ENCODE measurements at places on chromosomes 1 and 21.

GRCh38 chr1:30662291-30662840 is 61.0 kb downstream of the MATN1 start:
- H3K4me3 ChIP-seq = no peak overlapping the region
- no peak overlapping the region for H3K27ac ChIP-seq
- H3K4me1 ChIP-seq = peaks cover 61% of the 10 kb centered on the region
- peaks cover 14% of the 10 kb centered on the region for H3K27me3 ChIP-seq
- no peak for DNase-seq
- no peaks in the 10 kb centered on the region for H3K36me3 ChIP-seq

DNA sequence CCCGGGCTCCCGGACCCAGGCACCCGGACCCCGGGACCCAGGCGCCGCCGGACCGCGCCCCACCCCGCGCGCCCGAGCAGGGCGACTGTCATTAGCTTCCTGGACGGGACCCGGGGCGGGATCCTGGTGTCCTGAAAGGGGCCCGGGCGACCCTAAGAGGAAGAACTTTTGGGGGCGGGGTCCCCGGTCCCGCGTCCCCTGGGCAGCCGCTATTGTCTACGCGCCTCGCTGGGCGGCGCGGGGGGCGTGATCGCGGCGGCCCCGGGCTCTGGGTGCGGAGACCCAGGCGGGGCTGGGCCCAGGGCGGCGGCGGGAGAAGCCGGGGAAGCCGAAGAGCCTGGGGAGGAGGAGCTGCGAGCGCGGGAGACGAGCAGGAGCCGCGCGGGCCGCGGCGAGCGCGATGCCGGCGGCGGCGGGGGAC is 465 bp downstream of the HUNK start:
- H3K4me3 ChIP-seq = peak overlapping the region; percentile 91
- no peak overlapping the region for H3K27ac ChIP-seq
- H3K27me3 ChIP-seq = peaks cover 12% of the 10 kb centered on the region
- peak; percentile 70 for DNase-seq
- peaks cover 57% of the 10 kb centered on the region for H3K4me1 ChIP-seq

DNA sequence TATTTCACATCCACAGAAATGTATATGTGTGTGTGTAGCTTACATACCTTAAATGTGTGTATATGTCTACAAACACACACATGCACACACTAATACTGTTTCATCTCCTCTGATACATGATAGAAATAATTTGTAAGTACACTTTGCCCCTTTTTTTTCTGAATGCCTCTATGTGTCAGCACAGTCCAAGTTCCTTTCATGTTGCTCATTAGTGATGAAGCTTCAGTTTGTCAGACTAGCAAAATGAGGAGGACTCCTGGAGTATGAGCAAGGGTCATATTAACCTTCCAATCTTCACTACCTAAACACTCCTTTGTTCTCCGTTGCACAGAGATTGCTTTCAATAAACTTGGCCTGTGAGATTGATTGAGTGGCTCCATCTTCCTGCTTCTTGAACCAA is 935.4 kb downstream of the MRPL39 start:
- H3K27me3 ChIP-seq = no peaks in the 10 kb centered on the region
- no peak overlapping the region for H3K27ac ChIP-seq
- H3K36me3 ChIP-seq = no peaks in the 10 kb centered on the region
- no peak overlapping the region for H3K4me3 ChIP-seq

DNA sequence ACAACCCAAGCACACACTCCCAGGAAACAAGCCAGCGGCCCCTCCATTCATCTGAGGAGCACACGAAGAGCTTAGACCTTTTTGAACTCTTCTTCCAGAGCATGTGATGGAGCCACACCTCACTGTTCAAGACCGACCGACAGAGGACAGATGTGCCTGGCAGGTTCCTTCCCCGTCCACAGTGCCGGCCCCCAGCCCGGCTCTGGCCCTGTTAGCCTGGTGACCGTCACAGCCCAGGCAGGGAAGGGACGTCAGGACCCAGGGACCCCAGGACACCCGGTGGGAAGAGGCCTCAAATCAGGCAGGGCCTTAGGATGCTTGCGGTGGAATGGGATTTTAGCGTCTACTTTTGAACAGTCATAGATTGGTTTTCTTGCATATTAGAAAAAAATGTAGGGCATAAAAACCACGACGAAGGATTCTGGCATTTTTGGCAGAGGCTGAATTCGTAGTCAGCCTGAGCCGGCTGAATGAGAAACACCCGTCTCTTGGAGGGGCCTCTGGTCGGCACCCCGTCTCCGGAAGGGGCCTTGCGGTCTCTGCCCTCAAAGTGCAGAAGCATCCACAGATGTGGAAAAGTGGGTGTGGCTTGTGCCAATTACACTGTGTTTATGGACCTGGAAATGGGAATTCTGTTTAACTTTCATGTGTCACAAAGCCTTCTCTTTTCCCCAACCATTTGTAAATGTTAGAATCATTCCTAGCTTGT is 79.3 kb downstream of the SIK1 start:
- DNase-seq = no peak
- H3K27me3 ChIP-seq = peaks cover 13% of the 10 kb centered on the region
- no peak overlapping the region for H3K27ac ChIP-seq
- H3K4me1 ChIP-seq = peaks cover 60% of the 10 kb centered on the region
- H3K36me3 ChIP-seq = no peaks in the 10 kb centered on the region

- H3K27me3 ChIP-seq = peaks cover 14% of the 10 kb centered on the region
- H3K36me3 ChIP-seq = peaks cover 20% of the 10 kb centered on the region
- no peak overlapping the region for H3K4me3 ChIP-seq
- H3K4me1 ChIP-seq = peaks cover 34% of the 10 kb centered on the region
- H3K27ac ChIP-seq = no peak overlapping the region
- DNase-seq = no peak
Observed at GRCh38 chr1:1781526-1781903, 3.2 kb upstream of the NADK start.

DNA sequence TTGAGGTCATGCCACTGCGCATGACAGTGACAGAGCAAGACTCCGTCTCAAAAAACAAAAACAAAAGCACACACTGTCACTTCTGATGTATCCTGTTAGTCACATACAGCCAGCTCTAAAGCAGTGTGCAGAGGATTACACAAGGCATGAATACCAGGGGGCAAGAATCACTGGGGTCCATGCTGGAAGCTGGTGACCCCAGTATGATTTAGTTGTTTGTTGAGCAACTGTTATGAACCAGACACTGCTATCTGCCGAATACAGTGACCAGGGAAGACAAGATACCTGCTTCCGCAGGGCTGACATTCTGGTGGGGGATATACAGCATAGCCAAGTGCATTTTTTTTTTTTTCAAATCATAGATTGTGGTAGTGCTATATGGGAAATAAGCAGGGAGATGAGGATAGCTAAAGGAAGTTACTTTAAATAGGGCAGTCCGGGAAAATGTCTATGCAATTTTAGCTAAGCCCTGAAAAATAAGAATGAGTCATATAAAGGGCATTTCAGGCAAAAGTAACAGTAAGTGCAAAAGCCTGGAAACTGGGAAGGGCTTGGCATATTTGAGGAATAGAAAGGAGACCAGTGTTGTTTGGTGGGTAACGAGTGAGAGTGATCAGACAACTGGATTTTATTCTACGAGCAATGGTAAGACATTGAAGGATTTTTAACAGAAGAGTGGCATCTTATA is 69.7 kb downstream of the ADSS2 start:
- H3K36me3 ChIP-seq = peaks cover 5% of the 10 kb centered on the region
- DNase-seq = no peak
- peaks cover 3% of the 10 kb centered on the region for H3K27me3 ChIP-seq
- peak overlapping the region; percentile 88 for H3K27ac ChIP-seq
- H3K4me3 ChIP-seq = no peak overlapping the region

GRCh38 chr1:212401042-212401441 is 13.6 kb downstream of the PACC1 start:
- H3K4me3 ChIP-seq = no peak overlapping the region
- peaks cover 90% of the 10 kb centered on the region for H3K36me3 ChIP-seq
- no peak overlapping the region for H3K27ac ChIP-seq

DNA sequence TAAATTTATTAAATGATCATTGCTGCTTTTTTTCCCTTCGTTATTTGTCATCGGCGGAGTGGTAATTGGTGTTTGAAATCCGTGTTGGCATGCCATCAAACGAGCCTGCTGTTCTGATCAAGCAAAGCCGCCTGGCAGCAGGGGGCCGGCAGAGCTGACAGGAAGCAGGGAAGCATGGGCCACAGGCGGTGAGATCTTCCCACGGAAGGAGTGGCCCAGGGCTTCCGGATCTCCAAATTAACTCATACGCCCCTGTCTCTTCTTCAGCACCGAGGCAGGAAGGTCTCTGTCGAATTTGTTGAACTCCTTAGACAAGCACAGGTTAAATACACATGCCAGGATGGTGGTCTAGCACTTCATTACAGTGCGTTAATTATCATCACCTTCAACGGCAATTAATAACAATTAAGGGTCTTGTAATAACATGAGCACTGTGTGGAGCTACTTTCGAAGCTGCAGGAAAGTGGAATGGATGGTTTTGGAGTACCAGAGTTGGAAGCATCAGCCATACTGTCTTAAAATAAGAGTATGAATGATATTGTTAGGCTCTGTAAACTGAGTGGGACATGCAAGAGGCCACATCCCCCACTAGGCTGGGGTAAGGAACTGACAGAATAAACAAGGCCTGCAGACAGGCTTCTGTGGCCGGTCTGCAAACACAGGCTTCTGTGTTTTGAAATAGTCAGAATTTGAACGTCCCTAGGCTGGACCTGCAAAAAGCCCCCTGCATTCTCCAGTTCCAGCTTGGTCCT is 199.4 kb upstream of the DAB1 start:
- peaks cover 33% of the 10 kb centered on the region for H3K4me1 ChIP-seq
- H3K4me3 ChIP-seq = peak overlapping the region; percentile 48
- no peaks in the 10 kb centered on the region for H3K36me3 ChIP-seq
- peak overlapping the region; percentile 55 for H3K27ac ChIP-seq
- peak; percentile 44 for DNase-seq

DNA sequence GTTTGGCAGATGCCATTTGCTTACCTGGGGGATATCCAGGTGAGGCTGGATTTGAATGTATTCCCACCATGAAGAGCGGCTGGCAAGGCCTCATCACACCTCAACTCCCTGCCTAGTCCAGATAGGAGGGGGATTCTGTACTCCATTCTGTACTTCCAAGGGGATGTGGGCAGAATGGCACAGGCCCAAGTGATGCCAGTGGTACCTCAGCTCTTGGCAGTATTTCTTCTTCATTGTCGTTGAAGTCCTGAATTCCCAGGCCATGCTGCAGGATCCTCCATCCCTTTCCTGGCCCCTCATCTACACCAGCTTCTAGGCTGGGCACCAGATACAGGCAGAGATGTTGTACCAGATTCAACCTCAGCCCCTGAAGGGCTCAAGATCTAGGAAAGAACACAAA is 47.9 kb downstream of the KLHDC7A start:
- DNase-seq = no peak
- no peak overlapping the region for H3K27ac ChIP-seq
- no peak overlapping the region for H3K4me3 ChIP-seq
- H3K36me3 ChIP-seq = no peaks in the 10 kb centered on the region
- H3K27me3 ChIP-seq = peaks cover 39% of the 10 kb centered on the region

GRCh38 chr1:8137481-8138244 is 111.6 kb upstream of the ERRFI1 start:
- H3K4me3 ChIP-seq = peak overlapping the region; percentile 16
- H3K4me1 ChIP-seq = peaks cover 77% of the 10 kb centered on the region
- peak overlapping the region; percentile 99 for H3K27ac ChIP-seq
- DNase-seq = peak; percentile 18
- no peaks in the 10 kb centered on the region for H3K36me3 ChIP-seq

DNA sequence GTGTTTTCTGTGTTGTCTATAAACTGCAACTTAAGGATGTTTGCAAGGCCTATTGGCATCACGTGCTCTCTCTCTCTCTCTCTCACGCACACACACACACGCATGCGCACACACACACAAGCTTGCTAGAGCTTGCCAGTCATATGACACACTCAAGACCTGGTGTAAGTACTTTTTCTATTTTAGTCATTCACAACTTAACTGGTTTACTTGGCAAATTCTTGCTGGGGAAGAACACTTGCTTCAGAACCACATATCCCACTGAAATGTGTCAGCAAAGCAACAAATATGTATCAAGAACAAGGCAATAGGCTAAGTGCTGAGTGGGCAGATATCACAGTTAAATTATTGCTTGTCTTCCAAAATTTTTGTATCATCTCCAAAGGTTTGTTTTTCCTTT is 107.8 kb downstream of the DISC1 start:
- no peak for DNase-seq
- H3K27ac ChIP-seq = no peak overlapping the region
- H3K4me1 ChIP-seq = no peaks in the 10 kb centered on the region
- peaks cover 2% of the 10 kb centered on the region for H3K27me3 ChIP-seq

DNA sequence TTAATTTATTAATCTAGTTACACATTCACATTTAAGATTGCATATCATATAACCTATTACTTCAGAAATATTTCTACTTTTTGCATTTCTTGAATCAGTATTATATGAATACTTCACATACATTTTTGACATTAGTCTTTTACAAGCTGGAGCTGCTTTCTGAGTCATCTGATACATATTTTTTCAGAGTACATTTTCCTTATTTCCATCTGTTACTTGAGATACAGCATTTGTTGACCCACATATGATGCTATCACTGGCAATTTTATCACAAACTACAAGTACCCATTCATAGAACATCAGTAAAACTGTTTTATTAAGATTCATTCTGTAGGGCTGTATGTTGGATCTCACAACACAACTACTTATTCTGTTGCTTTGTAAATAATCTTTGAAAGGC is 367.2 kb upstream of the ST6GALNAC5 start:
- H3K4me3 ChIP-seq = no peak overlapping the region
- H3K27me3 ChIP-seq = no peaks in the 10 kb centered on the region
- H3K27ac ChIP-seq = no peak overlapping the region
- H3K4me1 ChIP-seq = peaks cover 32% of the 10 kb centered on the region
- no peak for DNase-seq

DNA sequence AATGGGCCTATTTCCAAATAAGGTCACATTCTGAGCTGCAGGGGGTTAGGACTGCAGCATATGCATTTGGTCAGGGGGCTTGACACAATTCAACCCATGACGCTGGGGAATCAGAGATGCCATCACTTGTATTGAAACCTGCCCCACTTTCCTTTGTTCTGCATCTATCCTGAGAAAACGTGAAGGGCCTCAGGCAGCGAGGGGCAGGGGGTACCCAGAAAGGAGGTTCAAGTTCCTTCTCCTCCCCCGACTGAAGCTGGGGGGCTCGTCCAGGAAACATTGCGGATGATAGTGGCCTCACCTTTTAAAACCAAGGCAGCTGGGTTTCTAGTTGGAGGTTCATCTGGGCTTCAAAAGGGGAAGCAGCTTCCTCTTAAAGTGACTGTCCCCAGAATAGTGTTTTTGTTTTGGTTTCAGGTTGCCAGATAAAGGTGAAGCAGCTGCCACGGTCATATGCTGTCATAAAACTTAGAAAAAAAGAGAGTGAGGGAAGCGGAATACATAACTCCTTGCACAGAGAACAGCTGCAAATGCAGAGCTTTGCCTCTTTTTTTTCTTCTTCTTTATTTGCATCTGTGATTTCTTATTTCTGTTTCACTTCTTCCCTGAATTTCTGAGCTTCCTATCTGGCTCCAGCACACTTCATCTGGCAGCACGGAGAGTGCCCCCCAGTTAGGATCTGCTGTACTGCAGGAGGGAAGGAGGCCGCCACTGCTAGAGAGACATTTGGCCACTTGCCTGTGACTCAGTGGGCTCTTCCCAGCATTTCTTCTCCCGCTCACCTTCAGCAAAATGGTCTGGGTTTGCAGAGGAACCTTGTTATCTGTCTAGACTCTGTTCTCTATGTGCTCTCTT is 142.0 kb downstream of the AJAP1 start:
- H3K36me3 ChIP-seq = no peaks in the 10 kb centered on the region
- no peak for DNase-seq

GRCh38 chr1:147627435-147628110 is 42.8 kb downstream of the ACP6 start:
- H3K4me1 ChIP-seq = peaks cover 50% of the 10 kb centered on the region
- no peak overlapping the region for H3K27ac ChIP-seq
- no peak overlapping the region for H3K4me3 ChIP-seq
- no peaks in the 10 kb centered on the region for H3K27me3 ChIP-seq
